K562 (cell line): ENCODE measurements at places on chromosomes 1 and 21.
A peak's percentile ranks its signal among the peaks of the same experiment; 100 is the strongest.

- no peaks in the 10 kb centered on the region for H3K4me1 ChIP-seq
- no peaks in the 10 kb centered on the region for H3K27me3 ChIP-seq
- no peak overlapping the region for H3K27ac ChIP-seq
- H3K4me3 ChIP-seq: no peak overlapping the region
- no peaks in the 10 kb centered on the region for H3K36me3 ChIP-seq
- DNase-seq: peak; percentile 23
These were observed 36.0 kb downstream of the F5 start for GRCh38 chr1:169550294-169550693.

DNA sequence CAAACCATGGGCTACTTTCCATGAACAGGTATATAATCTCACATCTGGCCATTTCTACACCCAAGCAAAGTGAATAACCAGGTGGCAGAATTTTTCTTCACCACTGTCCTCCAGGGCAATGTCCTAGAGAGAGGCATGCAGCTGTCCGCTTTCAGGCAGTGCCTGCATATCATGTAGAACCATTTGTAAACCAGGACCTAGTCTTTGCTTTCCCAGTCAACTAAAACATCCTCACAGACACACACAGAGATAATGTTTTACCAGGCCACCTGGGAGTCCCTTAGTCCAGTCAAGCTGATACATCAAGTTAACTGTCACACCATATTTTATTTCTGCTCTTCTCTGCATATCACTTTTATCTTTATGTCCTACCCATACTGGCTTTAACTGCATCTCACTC is 26.2 kb downstream of the TNFSF18 start:
- no peaks in the 10 kb centered on the region for H3K36me3 ChIP-seq
- no peaks in the 10 kb centered on the region for H3K27me3 ChIP-seq
- DNase-seq: no peak
- no peak overlapping the region for H3K4me3 ChIP-seq
- no peaks in the 10 kb centered on the region for H3K4me1 ChIP-seq

GRCh38 chr21:45151445-45152160 is 77.2 kb downstream of the ADARB1 start:
- no peak for DNase-seq
- no peaks in the 10 kb centered on the region for H3K27me3 ChIP-seq
- no peaks in the 10 kb centered on the region for H3K36me3 ChIP-seq
- peaks cover 15% of the 10 kb centered on the region for H3K4me1 ChIP-seq
- H3K27ac ChIP-seq: peak overlapping the region; percentile 30; the same call in 2 of the 3 replicates

GRCh38 chr1:24688621-24689195 is 45.6 kb downstream of the SRRM1 start:
- H3K36me3 ChIP-seq: no peaks in the 10 kb centered on the region
- no peak overlapping the region for H3K4me3 ChIP-seq
- H3K4me1 ChIP-seq: no peaks in the 10 kb centered on the region; the same call in 1 of the 2 replicates
- no peak overlapping the region for H3K27ac ChIP-seq
- peak; percentile 69 for DNase-seq

DNA sequence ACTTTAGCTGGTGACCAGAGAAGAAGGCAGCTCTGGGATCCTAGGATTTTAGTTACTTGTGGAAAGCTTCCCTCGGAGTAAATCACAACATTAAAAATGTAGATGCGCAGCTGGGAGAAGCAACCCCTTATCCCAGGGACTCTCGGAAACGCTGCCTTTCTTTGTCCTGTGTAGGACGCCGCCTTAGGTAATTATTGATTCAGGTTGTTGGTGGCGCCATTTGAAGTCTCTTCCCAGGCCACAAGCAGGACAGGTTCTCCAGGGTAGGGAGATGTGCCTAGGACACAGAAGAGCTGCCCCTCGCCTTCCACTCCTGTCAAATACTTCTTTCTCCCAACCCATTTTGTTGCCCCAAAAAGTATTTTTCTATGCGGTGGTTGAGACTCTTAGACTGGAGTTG is 10.3 kb downstream of the SLC37A1 start:
- peaks cover 59% of the 10 kb centered on the region for H3K27me3 ChIP-seq
- no peaks in the 10 kb centered on the region; the same call in 2 of the 3 replicates for H3K4me1 ChIP-seq
- no peak overlapping the region for H3K4me3 ChIP-seq

DNA sequence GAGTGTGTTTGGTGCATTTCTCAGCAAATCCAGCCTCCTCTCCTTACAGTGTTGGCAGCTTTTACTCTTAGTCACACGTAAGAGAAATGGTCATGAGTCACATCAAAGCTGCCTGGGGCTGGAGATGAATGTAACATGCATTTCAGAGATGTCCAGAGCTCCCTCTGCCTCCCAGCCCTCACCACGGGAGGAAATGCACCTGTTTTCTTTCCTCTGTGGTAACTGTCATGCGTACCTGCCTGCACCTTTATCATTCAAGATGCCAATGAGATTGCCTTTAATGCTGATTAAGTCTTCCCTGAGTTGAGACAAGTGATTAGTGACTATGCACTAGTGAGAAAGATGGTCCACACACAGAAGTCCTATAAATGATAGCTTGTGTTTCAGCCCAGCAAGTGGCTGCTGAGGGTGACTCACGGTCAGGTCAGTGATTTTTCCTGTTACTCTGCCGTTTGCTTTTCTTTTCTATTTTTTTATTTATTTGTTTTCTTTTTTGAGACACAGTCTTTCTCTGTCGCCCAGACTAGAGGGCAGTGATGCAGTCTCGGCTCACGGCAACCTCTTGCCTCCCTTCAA is 277.3 kb upstream of the FMN2 start:
- H3K4me1 ChIP-seq: no peaks in the 10 kb centered on the region
- no peak overlapping the region for H3K4me3 ChIP-seq
- no peaks in the 10 kb centered on the region for H3K36me3 ChIP-seq

GRCh38 chr21:31558189-31558961 is 101.1 kb upstream of the SOD1 start:
- no peak for DNase-seq
- no peak overlapping the region for H3K27ac ChIP-seq
- H3K27me3 ChIP-seq: peaks cover 43% of the 10 kb centered on the region
- H3K4me1 ChIP-seq: peaks cover 5% of the 10 kb centered on the region; the same call in 1 of the 2 replicates
- H3K36me3 ChIP-seq: no peaks in the 10 kb centered on the region
- no peak overlapping the region for H3K4me3 ChIP-seq

- no peak overlapping the region for H3K27ac ChIP-seq
- H3K36me3 ChIP-seq: no peaks in the 10 kb centered on the region
- H3K27me3 ChIP-seq: no peaks in the 10 kb centered on the region
- DNase-seq: no peak
These were observed 438.9 kb upstream of the ZP4 start for GRCh38 chr1:238329671-238330070.

GRCh38 chr1:244053831-244054230 is 2.7 kb downstream of the ZBTB18 start:
- H3K4me1 ChIP-seq: peaks cover 7% of the 10 kb centered on the region
- no peak overlapping the region for H3K4me3 ChIP-seq
- no peak overlapping the region for H3K27ac ChIP-seq
- H3K36me3 ChIP-seq: no peaks in the 10 kb centered on the region

- H3K27me3 ChIP-seq: peaks cover 85% of the 10 kb centered on the region
- no peak overlapping the region for H3K4me3 ChIP-seq
- H3K4me1 ChIP-seq: no peaks in the 10 kb centered on the region
- no peak overlapping the region for H3K27ac ChIP-seq
- no peaks in the 10 kb centered on the region for H3K36me3 ChIP-seq
- DNase-seq: no peak
These were observed 115.0 kb upstream of the COL6A1 start for GRCh38 chr21:45866551-45866950.

- H3K36me3 ChIP-seq: no peaks in the 10 kb centered on the region
- no peak overlapping the region for H3K27ac ChIP-seq
- H3K4me3 ChIP-seq: no peak overlapping the region
- no peak for DNase-seq
These were observed 5.2 kb upstream of the TNNI1 start for GRCh38 chr1:201426479-201427310.

- H3K36me3 ChIP-seq: peaks cover 48% of the 10 kb centered on the region; the same call in 2 of the 3 replicates
- H3K4me1 ChIP-seq: peaks cover 37% of the 10 kb centered on the region
- DNase-seq: peak; percentile 78
- peak overlapping the region; percentile 93 for H3K27ac ChIP-seq
- H3K4me3 ChIP-seq: peak overlapping the region; percentile 77
These were observed 797 bp downstream of the CC2D1B start for GRCh38 chr1:52365071-52365745.

GRCh38 chr1:15945011-15945831 is 30.7 kb downstream of the ZBTB17 start:
- no peak overlapping the region for H3K27ac ChIP-seq
- no peak overlapping the region for H3K4me3 ChIP-seq
- peaks cover 60% of the 10 kb centered on the region for H3K4me1 ChIP-seq
- H3K27me3 ChIP-seq: no peaks in the 10 kb centered on the region

GRCh38 chr1:32539584-32540571 is 651 bp downstream of the ZBTB8A start:
- H3K27ac ChIP-seq: no peak overlapping the region
- peak overlapping the region; percentile 28; the same call in 1 of the 2 replicates for H3K4me3 ChIP-seq
- no peaks in the 10 kb centered on the region for H3K36me3 ChIP-seq

GRCh38 chr21:29568020-29568697 is 269.4 kb downstream of the BACH1 start:
- no peaks in the 10 kb centered on the region for H3K4me1 ChIP-seq
- H3K4me3 ChIP-seq: no peak overlapping the region
- H3K27ac ChIP-seq: no peak overlapping the region

GRCh38 chr1:203769505-203770343 is 4.7 kb downstream of the LAX1 start:
- DNase-seq: no peak
- no peaks in the 10 kb centered on the region for H3K36me3 ChIP-seq
- H3K27me3 ChIP-seq: peaks cover 37% of the 10 kb centered on the region
- peaks cover 4% of the 10 kb centered on the region; the same call in 1 of the 2 replicates for H3K4me1 ChIP-seq
- no peak overlapping the region for H3K4me3 ChIP-seq

DNA sequence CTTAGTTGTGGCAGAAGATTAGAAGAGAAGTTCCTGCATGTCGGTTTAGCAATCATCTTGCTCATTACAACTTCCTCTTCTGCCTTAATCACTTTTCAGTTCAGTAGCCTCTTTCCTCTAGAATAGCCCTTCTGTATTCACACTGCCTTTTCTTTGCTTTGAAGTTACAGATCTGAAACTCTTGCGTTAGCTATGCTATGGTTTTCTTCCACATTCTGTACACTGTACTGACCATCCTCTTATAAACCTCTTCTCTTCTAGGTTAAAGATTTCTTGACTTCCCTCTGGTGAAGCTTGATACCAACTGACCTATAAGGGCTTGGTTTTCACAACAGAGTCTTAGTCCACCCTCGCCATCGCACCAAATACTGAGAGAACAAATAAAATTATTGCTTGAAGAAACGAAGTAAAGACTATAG is 35.0 kb downstream of the C21orf91 start:
- H3K4me1 ChIP-seq: no peaks in the 10 kb centered on the region
- no peak overlapping the region for H3K27ac ChIP-seq
- H3K4me3 ChIP-seq: no peak overlapping the region
- peaks cover 17% of the 10 kb centered on the region; the same call in 2 of the 3 replicates for H3K36me3 ChIP-seq

- DNase-seq: no peak
- H3K36me3 ChIP-seq: no peaks in the 10 kb centered on the region
- H3K4me3 ChIP-seq: no peak overlapping the region
- no peak overlapping the region for H3K27ac ChIP-seq
These were observed 204.7 kb upstream of the EDN2 start for GRCh38 chr1:41689139-41689538.

DNA sequence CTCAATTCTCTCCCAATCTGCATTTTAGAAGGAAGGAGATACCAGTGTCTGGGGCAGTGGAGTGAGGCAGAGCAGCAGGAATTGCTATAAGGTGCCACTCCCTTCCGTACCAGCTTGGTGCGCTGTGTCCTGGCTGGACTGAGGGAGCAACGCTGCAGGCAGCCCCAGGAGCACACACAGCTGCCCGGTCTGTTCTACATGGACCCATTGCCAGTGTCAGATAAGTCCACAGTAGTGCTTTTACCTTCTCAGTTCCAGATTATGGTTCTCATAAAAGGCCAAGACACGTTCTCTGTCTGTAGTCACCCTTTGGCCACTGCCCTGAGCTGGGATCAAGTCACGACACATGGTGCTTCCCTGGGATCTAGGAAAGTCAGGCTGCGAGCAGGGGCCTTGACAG is 44.1 kb upstream of the BARHL2 start:
- no peaks in the 10 kb centered on the region; the same call in 2 of the 3 replicates for H3K27me3 ChIP-seq
- no peaks in the 10 kb centered on the region for H3K36me3 ChIP-seq
- H3K4me1 ChIP-seq: no peaks in the 10 kb centered on the region; the same call in 2 of the 3 replicates
- no peak for DNase-seq

DNA sequence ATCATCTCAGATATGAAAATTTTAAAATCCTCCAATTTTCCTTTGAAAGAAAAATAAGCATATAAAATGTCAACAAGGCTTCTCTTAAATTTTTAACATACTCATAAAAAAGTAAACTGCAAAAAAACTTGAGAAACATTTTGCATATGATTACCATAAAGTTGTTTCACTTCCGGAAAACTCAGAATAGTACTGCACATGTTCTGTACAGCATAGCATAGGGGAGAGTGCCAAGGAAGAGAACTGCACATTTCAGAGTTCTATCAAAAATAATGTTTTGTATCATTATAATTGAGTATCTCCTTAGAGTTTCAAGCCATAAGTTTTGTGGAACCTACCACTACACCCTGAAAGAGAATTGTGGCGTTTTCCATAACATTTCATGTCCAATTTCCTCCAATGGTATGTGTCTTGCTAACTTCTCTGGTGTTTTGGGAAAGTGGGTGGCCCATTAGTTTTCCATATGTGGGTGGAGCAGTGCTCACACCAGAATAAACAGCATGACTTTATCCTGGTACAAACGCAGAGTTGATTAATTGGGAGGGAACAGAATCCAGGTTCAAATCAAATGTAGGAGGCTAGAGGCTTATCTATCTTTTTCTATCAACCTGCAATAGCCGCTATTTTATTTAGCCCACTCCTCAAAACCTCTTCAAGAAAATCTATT is 430.9 kb downstream of the LMO4 start:
- H3K4me1 ChIP-seq: no peaks in the 10 kb centered on the region
- no peak overlapping the region for H3K4me3 ChIP-seq
- H3K27ac ChIP-seq: no peak overlapping the region
- DNase-seq: no peak
- H3K36me3 ChIP-seq: no peaks in the 10 kb centered on the region

DNA sequence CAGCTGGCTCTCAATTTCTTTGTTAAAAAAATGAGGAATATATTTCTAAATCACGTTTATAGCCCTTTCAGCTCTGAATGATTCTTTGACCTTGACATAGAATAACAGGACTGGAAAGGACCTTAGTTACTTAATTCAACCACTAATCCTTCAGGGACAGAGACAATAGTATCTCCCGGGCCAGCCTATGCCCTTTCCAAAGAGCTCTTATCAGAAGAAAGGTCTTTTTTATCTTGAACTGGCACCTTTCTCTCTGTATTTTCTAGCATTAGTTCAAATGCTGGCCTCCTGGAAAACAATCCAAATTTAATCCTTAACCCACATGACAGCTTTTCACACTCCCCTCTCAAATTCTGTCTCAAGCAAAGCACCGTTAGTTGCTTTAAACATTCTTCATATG is 44.8 kb upstream of the FBXO28 start:
- no peak overlapping the region for H3K4me3 ChIP-seq
- no peaks in the 10 kb centered on the region for H3K36me3 ChIP-seq
- H3K4me1 ChIP-seq: no peaks in the 10 kb centered on the region
- no peak for DNase-seq
